ENCODE measurements at places on chromosomes 12 and 14.

- DNase-seq, result no peak
Observed at GRCh38 chr14:91288876-91289275, 44.4 kb upstream of the GPR68 start.

- DNase-seq, result no peak
Observed at GRCh38 chr12:109737631-109738030, 24.0 kb downstream of the FAM222A start.

DNA sequence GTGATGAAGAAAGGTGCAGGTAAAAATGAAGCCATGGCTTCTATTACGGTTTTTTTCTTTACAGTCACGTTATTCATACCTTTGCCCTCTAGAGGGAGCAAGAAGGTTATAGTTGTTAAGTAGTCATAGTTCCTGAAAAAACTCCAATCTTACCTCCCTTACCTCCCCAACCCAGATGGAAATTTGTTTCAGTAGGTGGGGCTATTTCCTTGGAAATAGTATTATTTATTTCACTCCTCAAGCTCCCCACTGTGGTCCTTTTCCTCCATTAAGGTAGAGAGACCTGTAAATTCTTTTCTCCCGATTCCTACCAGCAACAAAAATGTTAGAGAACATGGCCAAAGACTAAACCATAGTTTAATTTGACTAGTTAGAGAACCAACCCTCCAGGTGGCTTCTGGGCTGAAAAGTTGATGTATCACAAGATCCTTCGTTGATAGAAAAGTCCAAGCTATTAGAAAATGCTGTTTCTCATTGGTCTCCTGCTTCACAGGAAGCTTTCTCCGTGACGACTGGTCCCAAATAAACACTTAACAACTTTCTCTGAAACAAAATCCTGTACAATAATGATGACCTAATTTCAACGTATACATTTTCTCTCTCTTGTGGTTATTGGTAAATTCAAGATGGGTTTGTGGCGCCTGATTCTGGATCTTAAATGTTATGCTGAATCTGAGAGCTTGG is 43.5 kb downstream of the TMX1 start:
- no peak for DNase-seq

DNA sequence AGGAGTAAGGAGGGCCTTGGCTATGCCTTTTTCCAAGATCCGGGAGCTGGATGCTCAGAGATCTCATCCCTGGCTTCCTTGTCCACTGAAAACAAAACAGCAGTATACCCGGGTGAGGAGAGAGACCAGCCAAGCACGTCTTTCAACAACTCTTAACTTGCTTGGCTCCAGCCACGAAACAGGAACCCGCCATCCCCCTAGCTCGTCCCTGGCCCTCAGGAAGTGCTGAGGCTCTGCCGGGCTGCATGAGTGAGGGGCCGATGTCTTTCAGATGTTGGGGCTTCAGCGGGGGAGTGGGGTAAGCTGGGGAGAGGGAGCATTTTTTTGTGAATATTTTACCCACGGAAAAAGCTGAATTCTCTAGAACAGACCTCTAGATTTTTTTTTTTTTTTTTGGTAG is 231.1 kb downstream of the CACNA1C start:
- DNase-seq, result no peak

DNA sequence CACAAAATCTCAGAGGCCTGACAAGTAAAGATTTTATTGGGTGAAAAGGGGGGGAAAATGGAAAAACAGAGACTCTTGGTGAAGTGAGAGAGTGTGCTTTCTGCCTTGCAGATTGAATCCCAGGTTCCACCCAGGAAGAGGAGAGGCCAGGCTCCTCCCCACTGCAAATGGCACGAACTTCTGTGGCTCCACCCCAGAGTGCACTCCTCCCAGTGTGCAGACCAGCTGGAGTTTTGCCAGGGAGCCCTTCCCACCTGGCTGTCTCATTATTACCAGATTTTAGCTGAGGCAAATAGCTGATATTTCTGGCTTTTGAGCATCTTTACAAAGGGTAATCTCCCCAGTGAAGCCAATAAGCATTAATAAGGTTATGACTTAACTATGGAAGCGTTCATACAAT is 51.9 kb downstream of the TESPA1 start:
- DNase-seq, result no peak

Measured in stimulated activated CD4-positive, alpha-beta T cell treated with anti-CD3 and anti-CD28 coated beads, Interleukin-1b, Interleukin-23, amount 100 ng/mL, for 1 hour (primary cell).